ENCODE measurements at places on chromosomes 1 and 21. TPM values are rescaled to one million over a fixed set of nuclear protein-coding genes. Genes with fewer than 3 reads are reported as not detected.

The CCDC30 gene
- 1.4 TPM for polyA plus RNA-seq

- no peak for DNase-seq
Measured at GRCh38 chr1:100358210-100358609, 5.9 kb downstream of the CDC14A start.

GRCh38 chr1:216983823-216984222, 260.6 kb upstream of the ESRRG start:
- DNase-seq, result no peak

DNA sequence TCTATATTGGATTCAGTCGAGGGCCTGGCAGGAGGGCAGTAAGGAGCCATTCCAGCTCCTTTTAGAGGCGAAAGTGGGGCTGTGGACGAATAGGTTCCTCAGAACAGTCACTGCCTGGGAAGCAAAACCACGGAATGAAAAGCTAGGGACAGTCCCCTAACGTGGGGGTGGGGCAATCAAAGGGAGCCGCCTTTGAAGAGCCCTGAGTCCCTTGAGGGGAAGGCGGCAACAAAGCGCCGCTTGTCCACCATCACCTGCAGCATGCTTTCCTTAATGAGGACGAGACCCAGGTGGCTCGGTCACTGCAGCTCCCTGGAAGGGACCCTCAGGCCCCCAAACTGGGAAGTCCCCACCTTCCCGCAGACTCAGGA, 184.7 kb downstream of the ETS2 start:
- no peak for DNase-seq

The LCE1B gene
- not detected for polyA plus RNA-seq

DNA sequence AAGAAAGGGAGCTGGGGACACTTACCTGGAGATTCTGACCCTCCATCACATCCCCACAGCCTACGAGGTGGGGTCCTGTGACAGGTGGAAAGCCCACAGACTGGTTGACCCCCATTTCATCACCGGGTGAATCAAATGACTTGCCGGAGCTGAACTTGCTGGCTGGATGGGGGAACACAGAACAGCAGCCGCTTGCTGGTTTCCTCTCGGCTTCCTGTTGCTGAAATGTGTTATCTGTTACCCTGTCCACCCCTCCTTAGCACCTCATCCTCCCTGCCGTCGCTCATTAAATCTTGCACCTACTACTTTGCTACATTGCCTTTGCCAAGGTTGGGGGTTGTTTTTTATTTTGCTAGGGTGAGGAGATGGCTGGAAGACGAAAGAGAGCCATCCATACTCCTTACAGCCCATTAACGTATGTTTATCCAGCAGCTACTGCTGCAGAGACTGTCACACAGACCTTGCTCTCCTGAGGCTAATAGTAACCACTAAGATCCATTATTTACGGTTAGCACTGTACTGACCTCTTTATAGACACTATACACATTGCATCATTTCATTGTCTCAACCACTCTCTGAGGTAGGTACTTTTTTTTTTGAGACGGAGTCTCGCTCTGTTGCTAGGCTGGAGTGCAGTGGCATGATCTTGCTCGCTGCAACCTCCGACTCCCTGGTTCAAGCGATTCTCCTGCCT, 7.0 kb downstream of the PAFAH2 start:
- no peak for DNase-seq

The FLAD1 gene
- 20.2 TPM for polyA plus RNA-seq

The SGIP1 gene
- polyA plus RNA-seq, result 1.8 TPM

GRCh38 chr1:91830242-91831131, 55.5 kb downstream of the TGFBR3 start:
- DNase-seq, result no peak
